Stimulated activated memory B cell treated with anti-CD40 and anti-IgM and Interleukin-4, amounts not matched to agents 10 μg/mL and 1 μg/mL and 100 μg/mL, for 72 hours (primary cell): ENCODE measurements at places on chromosomes 3 and 15.
A peak's percentile ranks its signal among the peaks of the same experiment; 100 is the strongest.

GRCh38 chr3:145055375-145056076 is 1083.9 kb downstream of the DIPK2A start:
- no peak for ATAC-seq

GRCh38 chr3:89699229-89699628 is 591.8 kb downstream of the EPHA3 start:
- ATAC-seq = no peak

DNA sequence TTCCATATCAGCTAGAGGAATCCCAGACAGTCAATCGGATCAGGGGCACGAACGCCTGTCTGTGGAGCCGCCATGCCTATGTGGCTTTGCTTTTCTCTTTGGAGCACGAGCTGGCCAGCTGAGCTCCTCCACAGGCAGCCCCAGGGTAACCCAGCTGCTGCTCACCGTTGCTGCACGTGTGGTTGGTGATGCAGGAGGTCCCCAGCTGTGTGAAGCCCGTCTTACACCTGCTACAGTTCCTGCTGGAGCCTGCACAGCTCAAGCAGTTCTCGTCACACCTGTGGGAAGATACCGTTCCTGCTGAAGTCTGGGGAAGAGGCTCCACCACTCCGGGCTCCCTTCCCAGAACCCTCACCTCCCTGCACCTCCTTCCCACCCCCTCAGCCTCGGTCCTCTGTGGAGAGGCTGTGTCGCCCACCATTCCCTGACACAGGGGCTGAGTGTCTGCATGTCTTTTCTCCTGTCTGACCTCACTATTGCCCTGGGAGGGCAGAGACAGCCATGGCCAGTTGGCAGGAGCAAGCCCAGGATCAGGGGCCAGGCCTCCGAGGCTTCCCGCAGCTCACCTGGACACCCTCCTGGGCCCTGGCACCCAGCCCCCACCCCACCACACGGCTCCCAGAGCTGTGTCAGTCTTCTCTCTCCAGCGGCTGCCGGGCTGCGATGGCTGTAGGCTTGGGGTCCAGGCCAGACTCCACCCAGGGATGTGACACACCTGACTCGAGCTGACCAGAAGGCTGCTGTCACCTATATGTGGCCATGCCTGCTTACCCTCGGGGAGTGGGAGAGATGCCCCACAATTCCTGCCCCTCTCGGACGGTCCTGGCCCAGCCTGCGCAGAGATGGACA is 12.2 kb upstream of the SNRPA1 start:
- ATAC-seq = no peak

DNA sequence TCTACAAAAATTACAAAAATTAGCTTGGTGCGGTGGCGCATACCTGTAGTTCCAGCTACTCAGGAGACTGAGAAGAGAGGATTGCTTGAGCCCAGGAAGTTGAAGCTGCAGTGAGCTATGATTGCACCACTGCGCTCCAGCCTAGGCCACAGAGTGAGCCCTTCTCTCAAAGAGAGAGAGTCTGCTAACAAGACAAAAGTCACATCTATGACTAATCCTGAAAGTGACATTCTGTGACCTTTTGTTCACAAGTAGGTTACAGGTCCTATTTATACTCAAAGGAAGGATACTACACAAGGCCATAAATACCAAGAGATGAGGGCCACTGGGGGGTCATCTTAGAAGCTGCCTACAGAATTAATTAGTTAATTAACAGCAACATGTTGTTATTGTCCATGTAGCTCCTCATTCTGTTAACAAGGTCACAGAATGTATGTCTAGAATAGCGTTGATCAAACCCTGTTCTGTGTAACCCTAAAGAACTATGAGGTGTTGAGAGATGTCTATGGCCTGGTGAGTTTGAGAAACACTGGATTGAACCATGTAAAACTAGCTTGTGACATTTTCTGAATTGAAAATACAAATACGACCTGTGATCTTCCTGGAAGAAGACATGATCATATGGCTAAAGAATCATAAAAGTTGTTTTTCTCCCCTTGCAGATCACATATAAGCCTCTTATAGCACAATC is 97.0 kb downstream of the SAMMSON start:
- peak; percentile 82 for ATAC-seq

GRCh38 chr3:171976526-171976925 is 62.9 kb upstream of the FNDC3B start:
- no peak for ATAC-seq

- no peak for ATAC-seq
Measured at GRCh38 chr3:115687721-115688120, 64.4 kb downstream of the GAP43 start.

GRCh38 chr3:136617198-136617597 is 135.0 kb downstream of the STAG1 start:
- no peak for ATAC-seq

- no peak for ATAC-seq
Measured at GRCh38 chr3:153038367-153038766, 123.7 kb upstream of the RAP2B start.

- ATAC-seq = no peak
Measured at GRCh38 chr15:91632981-91633380, 220.5 kb upstream of the SLCO3A1 start.

GRCh38 chr15:61327019-61327631 is 98.0 kb upstream of the RORA start:
- ATAC-seq = peak; percentile 38
